ENCODE measurements at places on chromosomes 7 and 10. TPM values are rescaled to one million over a fixed set of nuclear protein-coding genes. Genes with fewer than 3 reads are reported as not detected.

The INA gene
- polyA plus RNA-seq = 265 TPM

The ASAH2B gene
- polyA plus RNA-seq = 3.9 TPM

The SFTPA1 gene
- not detected for polyA plus RNA-seq

The INHBA gene
- polyA plus RNA-seq = 0.17 TPM

The PRKCQ gene
- 5.1 TPM for polyA plus RNA-seq

The ICA1 gene
- 70.3 TPM for polyA plus RNA-seq

The STAG3 gene
- 8.9 TPM for polyA plus RNA-seq

DNA sequence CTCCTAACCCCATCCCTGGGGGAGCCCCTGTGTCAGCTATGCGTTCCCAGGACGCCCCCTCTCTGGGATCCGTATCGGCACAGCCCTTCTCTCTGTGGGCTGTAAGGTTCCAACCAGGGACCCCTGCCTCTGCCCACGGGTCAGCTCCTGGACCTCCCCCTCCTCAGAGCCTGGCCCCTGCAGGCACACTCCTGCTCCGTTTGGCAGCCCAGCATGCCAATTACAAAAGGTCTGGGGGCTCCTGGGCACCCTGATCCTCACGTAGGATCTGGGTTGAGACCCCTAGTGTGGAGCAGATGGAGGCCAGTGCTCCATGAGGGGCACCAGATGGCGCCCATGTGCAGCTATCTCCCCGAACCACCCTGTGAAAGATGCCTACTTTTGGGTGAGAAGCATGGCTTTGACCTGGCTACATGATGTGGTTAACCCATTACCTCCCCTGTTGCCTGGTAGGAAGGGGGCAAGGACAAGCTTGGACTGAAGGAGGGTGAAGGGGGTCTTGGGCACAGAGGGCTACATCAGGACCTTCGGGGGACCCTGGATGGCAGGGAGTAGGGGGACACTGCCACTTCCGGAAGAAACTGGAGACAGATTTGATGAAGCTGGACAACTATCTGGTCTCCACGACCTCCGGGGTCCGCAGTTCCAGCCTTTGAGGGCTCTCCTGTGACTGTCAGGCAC is 9.0 kb downstream of the TACR2 start:
- DNase-seq = peak; percentile 55

DNA sequence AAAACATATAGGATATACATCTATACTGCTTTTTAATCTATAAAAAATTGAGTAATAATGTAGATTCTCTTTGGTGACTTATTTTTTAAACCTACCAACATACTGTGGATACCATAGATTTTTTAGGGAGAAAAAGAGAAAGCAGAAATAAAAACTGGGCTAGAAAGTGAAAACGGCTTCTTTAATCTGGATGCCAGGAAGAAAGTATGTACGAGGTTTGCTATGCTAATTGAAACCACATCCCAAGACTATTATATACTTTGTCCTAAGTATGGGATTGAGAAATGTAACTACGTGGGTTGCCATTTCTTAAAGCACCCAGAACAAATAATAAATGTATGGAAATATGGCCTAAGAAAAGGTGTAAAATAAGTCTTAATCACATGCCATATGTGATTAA is 129.0 kb upstream of the NFE2L3 start:
- no peak for DNase-seq

DNA sequence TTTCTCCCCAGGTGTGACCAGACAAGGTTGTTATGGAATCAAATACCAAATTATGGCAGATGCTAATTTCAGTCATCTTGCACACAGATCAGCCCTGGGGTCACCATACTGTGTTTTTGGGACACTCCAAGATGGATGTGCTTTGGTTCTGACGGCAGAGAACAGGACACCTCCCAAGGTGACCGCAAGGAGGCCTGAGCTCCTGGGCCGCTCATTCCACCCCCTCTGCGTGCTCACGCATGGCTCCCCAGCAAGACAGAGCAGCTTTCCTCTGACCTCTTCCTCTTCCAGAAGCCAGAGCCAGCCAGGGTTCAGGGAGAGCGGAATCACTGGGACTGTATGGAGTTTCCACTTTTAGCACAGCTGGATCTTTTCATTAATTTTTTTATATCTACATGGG is 402.8 kb downstream of the DNAJB6 start:
- no peak for DNase-seq

- DNase-seq = no peak
These were observed 40.3 kb downstream of the CCDC71L start for GRCh38 chr7:106620676-106621075.

DNA sequence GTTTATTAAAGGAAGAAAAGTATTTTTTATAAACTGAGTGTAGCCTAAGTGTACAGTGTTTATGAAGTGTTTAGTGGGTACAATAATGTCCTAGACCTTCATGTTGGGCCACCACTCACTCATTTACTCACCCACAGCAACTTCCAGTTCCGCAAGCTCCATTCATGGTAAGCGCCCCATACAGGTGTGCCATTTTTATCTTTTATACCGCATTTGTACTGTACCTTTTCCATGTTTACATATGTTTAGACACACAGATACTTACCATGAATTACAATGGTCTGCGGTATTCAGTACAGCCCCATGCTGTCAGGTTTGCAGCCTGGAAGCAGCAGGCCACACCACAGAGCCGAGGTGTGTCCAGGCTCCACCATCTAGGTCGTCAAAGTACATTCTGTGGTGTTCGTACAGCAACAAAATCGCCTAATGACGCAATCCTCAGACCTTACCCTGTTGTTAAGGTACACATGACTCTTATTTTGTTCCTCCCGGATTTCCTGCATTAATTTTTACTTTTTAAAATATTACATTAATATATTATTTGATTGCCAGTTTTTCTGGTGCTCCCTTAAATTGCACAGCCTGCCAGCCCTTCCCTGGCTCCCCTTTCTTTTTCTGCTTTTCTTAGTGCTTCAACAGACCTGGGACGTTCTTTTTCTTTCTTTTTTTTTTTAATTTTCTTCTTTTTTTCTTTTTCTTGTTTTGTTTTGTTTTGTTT is 881 bp upstream of the SSBP1 start:
- no peak for DNase-seq

DNA sequence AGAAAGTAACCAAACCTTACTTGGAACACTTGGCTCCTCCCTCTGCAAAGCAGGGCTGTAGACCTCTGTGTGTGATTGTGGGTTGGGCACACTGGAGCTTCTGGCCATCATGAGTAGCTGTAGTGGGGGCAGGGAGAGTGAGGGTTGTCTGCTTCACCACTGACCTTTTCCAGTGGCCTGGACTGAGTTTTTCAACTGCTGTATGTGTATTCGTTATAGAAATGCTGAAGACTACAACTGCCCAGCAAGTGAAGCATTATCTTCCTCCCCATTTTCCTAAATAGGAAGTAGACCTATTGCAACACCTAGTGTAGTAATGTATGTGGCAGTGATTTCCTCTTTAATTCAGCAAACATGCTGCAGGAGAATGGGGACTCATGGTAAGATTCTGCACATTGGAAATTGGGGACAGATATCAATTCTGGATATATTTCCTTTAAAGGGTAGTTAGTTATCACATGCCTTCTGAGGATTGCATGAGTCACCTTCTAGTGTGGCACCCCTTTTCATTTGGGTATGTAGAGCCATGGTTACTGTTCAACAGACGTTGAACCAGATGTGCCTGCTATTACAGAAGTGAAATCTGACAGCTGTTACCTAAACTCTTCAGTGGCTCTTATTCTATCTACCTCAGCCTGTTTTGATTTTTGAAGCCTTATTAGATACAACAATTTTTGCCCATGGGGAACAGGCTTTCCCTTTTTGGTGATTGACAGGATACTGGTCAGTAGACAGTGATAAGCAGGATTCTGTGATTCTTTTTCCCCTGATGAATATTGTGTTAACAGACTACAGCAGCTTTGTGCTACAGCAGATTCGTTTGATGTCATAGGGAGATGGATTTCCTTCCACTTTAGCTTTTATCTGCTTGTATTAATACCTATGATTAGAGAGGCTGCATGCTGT is 130.9 kb downstream of the SND1 start:
- DNase-seq = no peak

DNA sequence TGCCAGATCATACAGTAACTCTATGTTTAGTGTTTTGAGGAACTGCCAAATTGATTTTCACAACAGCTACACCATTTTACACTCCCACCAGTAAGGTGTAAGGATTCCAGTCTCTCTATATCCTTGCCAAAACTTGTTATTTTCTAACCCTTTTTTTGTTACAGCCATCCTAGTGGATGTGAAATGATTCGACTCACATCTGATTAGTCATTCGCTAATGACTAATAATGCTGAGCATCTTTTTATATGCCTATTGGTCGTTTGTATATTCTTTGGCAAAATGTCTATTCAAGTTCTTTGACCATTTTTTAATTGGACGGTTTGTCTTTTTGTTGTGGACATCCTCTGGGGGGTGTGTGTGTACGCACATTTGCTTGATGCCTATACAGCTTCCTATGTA is 142.8 kb downstream of the DGKB start:
- no peak for DNase-seq

- DNase-seq = peak; percentile 10
These were observed 63.1 kb upstream of the SORCS3 start for GRCh38 chr10:104577861-104578521.

GRCh38 chr7:7408001-7408770 is 127.5 kb downstream of the COL28A1 start:
- DNase-seq = no peak

GRCh38 chr10:23198610-23198939 is 6.5 kb downstream of the PTF1A start:
- no peak for DNase-seq

DNA sequence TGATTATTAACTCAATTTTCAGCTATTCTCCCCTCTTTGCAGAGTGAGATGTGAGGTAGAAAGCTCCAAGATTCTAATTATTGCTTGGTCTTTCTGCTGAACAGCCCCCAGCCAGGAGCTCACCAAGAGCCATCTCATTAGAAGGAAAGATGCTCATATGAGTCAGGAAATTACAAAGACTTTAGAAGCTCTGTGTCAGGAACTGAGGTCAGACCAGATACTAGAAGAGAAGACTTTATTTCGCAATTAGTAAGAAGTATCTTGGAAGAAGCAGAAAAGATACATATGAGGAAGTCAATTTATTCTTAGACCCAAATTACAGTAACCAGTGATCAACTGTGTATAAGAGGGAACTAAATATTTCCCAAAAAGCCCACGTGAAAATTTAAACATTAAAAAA is 626.9 kb downstream of the ZWINT start:
- DNase-seq = no peak

- DNase-seq = peak; percentile 41
These were observed 164.2 kb upstream of the ITGB1 start for GRCh38 chr10:33122014-33122809.

DNA sequence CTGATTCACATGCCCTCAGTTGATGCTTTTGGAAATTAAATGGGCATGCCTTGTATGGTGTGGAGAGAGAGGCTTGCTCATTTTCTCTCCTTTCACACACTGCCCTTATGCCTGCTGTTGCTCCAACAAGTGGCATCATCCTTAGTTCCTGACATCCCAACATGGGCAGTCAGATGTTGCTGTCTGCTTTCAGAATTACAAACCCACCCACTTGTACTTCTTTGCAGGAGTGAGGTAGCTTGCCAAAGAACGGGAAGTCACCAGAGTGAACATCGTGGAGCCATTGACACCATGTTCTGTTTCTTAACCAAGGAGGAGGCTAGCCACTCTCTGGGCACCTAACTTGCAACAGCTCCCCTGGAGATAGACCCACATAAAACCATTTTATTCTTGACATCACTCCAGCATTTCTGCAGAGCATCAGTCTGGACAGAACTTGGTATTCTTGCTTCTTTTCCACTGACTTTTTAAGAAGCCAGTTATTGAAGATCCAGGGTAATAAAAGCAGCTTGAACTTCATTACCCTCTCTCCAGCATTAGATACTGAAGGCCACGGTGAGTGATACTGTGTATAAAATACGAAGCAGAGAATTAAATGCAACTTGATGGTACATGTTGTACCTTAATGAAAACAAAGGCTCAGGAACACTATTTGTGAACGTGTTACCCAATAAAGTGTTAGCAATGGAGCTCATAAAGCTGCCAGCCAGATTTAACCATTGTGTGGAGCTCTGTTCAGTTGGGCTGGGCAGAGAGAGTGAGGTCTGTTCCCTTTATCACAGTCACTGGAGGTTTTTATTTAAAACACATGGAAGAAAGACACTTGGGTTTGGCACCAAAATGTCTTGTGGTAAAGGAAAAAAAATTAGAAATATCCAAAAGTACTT is 195.8 kb upstream of the HABP2 start:
- no peak for DNase-seq

GRCh38 chr7:141381794-141382427 is 169.3 kb upstream of the AGK start:
- DNase-seq = peak; percentile 63

- DNase-seq = no peak
These were observed 85.9 kb upstream of the UNC5B start for GRCh38 chr10:71126432-71126831.

DNA sequence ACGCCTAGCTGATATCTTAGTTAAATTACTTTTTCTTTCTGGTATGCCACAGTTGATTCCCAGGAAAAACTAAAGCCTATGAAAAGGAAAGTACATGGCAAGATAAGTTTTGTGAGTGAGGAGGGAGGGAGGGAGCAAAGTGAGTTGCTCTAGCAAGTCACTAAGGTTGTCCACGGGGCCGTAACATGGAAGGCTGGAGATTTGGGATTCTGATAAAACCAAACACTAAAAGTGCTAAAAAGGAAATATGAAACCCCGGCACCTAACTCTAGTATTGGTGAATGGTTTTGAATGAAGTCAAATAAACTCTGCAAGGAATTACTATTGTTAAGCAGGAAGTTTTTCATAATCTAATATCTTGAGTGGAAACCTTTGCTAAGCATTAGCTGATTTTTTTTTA is 1.7 kb downstream of the AGR2 start:
- DNase-seq = no peak

DNA sequence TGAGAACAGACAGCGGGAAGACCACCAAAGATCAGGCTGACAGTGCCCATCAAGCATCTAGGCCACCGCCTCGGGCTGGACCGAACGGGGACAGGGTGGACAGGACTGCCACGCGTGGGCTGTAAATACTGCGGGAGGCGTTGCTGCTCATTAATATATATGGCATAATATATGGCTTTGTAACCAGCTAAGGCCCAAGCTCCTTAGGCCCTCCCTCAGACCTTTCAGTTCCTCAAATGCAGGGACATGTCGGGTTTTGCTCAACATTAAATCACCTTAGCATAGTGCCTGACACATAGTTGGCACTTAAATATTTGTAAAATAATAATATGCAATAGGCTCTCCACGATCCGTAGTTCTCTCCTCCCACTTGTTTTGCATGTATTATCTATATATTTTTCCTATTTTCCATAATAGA is 402 bp upstream of the TMEM168 start:
- DNase-seq = no peak
